CD4-positive, alpha-beta T cell (primary cell): ENCODE measurements at places on chromosomes 11 and 22. TPM values are rescaled to one million over a fixed set of nuclear protein-coding genes. Genes with fewer than 3 reads are reported as not detected.

DNA sequence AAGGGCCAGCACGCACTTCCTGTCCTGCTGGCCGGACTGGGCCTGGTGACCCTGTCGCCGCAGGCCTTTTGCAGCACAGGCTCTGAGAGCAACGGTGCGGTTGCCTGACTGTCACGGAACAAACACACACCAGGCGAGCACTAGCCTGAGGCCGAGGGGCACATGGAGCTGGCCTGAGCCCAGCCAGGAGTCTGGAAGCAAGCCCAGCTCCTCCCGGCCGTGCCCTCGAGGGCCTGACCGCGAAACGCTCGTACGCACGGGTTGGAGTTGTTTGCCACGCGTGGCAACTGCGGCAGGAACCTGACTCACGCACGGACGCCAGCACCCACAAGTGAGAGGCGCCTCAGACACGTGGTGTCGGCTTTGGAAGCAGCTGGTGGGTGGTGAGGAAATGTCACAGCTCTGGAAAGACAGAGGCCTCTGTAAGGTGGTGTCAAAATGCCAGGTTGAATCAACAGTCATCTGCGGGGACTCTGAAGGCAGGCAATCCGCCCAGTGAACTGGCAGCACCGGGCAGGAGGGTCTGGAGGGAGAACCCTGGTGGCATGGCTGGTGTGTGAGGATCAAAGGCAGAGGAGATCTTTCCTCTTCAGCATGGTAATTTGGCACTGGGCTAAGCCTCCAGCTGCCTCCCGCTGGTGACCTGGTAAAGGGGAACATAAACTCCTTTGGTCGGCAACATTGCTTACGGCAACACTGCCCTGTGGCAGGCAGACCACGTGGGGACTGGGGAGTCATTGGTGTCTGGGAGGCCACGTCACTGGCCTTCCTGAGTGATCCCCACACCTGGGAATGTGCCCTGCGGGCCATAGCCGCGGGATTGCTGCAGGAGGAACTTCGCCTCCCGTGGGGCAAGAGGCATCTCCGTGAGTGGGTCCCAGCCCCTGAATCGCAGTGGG, 15.3 kb upstream of the IL17REL start:
- H3K4me1 ChIP-seq = peaks cover 23% of the 10 kb centered on the region
- no peak overlapping the region for H3K4me3 ChIP-seq
- H3K27me3 ChIP-seq = peaks cover 3% of the 10 kb centered on the region
- no peaks in the 10 kb centered on the region for H3K36me3 ChIP-seq

- no peaks in the 10 kb centered on the region for H3K36me3 ChIP-seq
- no peak for DNase-seq
- H3K4me3 ChIP-seq = no peak overlapping the region
- H3K27ac ChIP-seq = no peak overlapping the region
- H3K4me1 ChIP-seq = no peaks in the 10 kb centered on the region
Observed at GRCh38 chr11:71184421-71185210, 67.8 kb downstream of the SHANK2 start.

DNA sequence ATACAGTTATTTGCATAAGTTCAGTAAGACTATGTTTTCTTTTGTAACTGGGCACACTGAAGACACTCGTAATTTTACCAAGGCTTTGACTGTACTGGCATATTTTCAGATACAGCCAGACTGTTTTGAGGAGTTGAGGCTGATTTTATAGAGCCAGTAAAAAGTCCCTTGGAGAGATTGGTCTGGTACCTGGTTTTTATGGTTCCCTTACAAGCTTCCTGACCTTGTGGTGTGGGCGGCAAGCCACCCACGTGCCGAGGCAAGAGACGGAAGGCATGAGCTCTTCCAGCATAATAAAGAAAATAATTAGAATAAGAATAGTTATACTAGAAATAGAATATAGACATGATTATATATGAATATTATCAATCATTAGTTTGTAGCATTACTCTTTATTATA, 11.3 kb upstream of the GSTP1 start:
- H3K36me3 ChIP-seq = no peaks in the 10 kb centered on the region
- peaks cover 7% of the 10 kb centered on the region for H3K27me3 ChIP-seq
- no peaks in the 10 kb centered on the region for H3K4me1 ChIP-seq
- no peak for DNase-seq
- H3K4me3 ChIP-seq = no peak overlapping the region
- no peak overlapping the region for H3K27ac ChIP-seq

- no peak for DNase-seq
- H3K27me3 ChIP-seq = no peaks in the 10 kb centered on the region
- no peak overlapping the region for H3K27ac ChIP-seq
- H3K4me3 ChIP-seq = no peak overlapping the region
- H3K36me3 ChIP-seq = no peaks in the 10 kb centered on the region
- peaks cover 15% of the 10 kb centered on the region for H3K4me1 ChIP-seq
Observed at GRCh38 chr11:393219-394033, 583 bp upstream of the PKP3 start.

- no peak overlapping the region for H3K27ac ChIP-seq
- H3K4me3 ChIP-seq = no peak overlapping the region
Observed at GRCh38 chr11:100816823-100817222, 129.7 kb downstream of the ARHGAP42 start.

DNA sequence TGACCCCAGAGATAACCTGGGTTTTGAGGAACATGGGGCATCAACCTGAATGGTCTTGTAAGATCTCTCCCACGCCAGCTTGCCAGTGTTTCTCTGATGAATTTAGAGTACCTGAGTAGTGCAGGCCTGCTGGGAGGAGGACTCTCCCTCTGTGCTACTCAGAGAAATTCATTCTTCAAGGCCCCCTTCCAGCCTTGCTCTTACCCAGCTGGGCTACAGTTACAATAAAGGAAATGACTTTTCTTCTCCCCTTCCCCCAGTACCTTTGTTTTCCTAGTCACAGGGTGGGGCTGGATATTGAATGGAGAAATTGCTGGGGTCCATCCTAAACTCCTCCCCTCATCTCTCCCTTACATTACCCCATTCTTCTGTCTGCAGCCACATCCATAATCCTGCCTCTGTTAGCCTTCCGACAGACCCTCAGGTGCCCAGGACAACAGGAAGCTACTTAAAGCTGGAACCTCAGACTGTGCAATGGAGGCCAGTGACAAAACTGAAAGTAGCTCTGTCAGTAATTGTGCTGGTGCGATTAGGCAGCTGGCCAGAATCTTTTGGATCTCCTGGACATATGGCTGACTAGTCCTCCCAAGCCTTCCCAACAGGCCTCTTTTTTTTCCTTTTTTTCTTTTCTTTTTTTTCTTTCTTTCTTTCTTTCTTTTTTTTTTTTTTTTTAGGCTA, 17.4 kb downstream of the LIMK2 start:
- H3K36me3 ChIP-seq = peaks cover 20% of the 10 kb centered on the region
- no peaks in the 10 kb centered on the region for H3K27me3 ChIP-seq
- H3K27ac ChIP-seq = peak overlapping the region; percentile 70
- no peak for DNase-seq
- H3K4me3 ChIP-seq = peak overlapping the region; percentile 6

DNA sequence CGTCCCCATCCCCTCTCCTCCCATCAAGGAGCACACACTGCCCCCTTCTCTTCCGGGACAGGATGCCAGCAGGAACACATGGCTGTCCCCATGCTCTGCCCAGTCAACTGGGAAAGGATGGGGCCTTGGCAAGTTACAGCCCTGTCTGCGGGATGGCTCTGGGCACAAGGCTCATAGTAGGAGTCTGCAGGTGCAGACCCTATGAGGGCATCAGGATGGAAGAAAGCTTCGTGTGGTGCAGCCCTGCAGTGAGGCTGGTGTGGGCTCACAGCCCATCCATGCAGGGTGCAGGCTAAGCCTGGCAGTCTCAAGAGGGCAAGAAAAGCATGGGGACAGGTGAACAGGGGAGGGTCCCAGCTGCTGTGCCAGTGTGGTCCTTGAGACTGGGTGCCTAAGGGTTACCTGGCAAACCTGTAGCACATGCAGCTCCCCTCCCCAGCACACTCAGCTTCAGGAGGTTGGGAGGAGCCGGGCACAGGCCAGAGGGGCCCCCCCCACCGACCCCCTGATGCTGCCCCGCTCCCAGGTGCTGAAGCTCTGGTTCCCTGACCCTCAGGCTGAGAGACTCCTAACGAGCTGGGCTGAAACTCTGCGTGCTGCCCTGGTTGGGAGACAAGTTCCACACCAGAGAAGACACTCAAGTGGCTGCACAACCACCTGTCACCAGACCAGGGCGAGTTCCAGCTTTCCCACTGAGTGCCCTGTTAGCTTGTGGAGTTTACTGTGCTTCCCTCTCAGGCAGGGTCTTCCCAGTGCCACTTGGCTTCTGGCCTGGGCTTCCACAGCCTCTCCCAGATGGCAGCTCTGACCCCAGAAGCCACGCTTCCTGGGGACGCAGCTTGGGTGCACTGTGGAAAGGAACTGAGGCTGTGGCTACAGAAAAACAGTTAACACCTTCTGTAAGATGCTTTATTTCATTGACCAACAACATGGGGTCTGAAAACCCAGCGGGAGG, 3.3 kb upstream of the SCARF2 start:
- DNase-seq = no peak
- no peak overlapping the region for H3K4me3 ChIP-seq
- no peak overlapping the region for H3K27ac ChIP-seq
- H3K36me3 ChIP-seq = peaks cover 33% of the 10 kb centered on the region
- peaks cover 21% of the 10 kb centered on the region for H3K27me3 ChIP-seq

Gene ELF5
- not detected for total RNA-seq

DNA sequence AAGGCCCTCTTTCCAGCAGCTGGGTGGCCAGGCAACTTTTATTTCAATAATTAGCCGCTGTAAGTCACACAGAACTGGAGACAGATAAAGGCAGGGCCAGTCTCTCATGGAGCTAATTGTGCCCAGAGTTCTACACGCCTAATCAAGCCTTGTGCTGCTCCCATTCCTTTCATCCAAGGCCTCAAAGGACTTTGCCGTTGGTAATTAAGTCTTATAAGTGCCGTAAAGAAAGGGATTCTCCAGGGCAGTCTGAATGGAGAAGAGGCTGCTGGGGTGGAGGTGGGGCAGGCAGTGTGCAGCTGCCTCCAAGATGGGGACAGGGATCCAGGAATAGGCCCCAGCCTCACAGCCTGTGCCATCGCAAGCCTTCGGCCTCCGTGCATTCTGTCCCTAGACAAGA, 357.9 kb downstream of the TENM4 start:
- no peaks in the 10 kb centered on the region for H3K36me3 ChIP-seq
- H3K27me3 ChIP-seq = no peaks in the 10 kb centered on the region
- no peak for DNase-seq
- H3K4me1 ChIP-seq = no peaks in the 10 kb centered on the region
- H3K4me3 ChIP-seq = no peak overlapping the region

DNA sequence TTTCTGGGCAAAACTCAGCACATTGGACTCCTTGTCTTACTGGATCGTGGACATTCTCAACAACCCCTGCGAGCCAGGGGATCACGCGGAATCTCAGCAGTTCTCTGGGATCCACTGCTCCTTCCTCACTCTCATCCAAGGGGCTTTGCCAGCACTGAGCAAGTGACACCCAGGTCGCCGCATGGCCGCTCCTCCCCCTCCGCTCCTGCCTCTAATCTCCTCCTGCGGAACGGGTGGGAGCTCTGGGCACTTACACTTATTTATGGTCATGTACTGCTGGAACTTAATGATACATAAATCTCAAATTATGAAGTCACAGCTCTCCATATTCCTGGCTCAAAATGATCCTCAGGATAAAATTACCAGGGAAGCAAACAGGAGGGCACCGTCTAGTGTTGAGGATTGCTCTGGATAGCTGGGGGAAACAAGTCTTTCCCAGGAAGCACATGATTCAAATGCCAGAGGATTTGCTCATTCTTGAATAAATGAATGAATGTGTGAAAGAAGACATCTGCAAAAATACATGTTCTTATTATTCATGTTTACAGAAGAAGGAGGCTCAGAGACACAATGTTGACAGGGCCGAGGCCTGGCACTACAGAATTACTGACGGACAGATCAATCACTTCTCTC, 1077.3 kb downstream of the TBC1D22A start:
- H3K4me1 ChIP-seq = no peaks in the 10 kb centered on the region
- no peaks in the 10 kb centered on the region for H3K36me3 ChIP-seq
- H3K27ac ChIP-seq = no peak overlapping the region
- no peak overlapping the region for H3K4me3 ChIP-seq
- H3K27me3 ChIP-seq = peaks cover 2% of the 10 kb centered on the region

DNA sequence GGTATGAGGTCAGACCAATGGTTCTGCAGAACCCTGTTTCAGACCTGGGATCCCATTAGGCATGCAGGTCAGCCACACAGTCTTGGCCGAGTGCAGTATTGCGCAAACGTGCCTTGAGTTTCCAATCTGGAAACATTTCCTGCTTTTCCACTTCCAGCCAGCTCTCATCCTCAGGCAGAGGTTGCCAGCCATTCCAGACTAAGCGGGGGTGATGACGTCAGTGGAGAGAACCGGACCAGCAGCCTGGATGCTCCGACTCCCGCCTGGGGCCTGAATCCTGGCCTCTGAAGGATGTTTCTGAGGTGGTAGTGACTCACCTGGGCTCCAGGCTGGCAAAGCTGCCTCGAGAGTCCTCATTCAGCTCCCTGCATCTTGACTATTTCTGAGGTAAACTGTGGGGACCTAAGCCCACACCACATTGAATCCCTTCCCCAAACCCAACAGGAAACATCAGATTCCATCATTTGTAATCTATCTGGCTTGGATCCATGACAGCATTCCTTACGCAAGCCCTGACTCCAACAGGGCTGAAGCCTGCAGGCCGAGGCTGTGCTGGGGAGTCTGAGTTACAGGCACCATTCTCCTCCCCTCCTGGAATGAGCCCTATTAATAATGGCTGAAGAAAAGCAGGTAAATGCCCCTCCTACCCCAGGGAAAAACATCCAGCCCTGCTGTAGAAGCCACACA, 83.0 kb downstream of the ABTB2 start:
- H3K27ac ChIP-seq = no peak overlapping the region
- no peak for DNase-seq
- H3K27me3 ChIP-seq = no peaks in the 10 kb centered on the region

Gene IL17RA
- 24.3 TPM for total RNA-seq

Gene PAX6
- total RNA-seq = not detected

Gene TAGLN
- total RNA-seq = 8.4 TPM

Gene SCN4B
- not detected for total RNA-seq

Gene FJX1
- not detected for total RNA-seq

Gene OR5B21
- total RNA-seq = not detected

GRCh38 chr11:97269527-97269926, 879.7 kb downstream of the JRKL start:
- no peak overlapping the region for H3K27ac ChIP-seq
- no peak overlapping the region for H3K4me3 ChIP-seq
- H3K4me1 ChIP-seq = no peaks in the 10 kb centered on the region

GRCh38 chr22:38167988-38168407, 13.6 kb downstream of the PLA2G6 start:
- H3K27ac ChIP-seq = no peak overlapping the region
- no peak for DNase-seq
- H3K36me3 ChIP-seq = peaks cover 45% of the 10 kb centered on the region
- no peak overlapping the region for H3K4me3 ChIP-seq
- H3K4me1 ChIP-seq = peaks cover 7% of the 10 kb centered on the region

DNA sequence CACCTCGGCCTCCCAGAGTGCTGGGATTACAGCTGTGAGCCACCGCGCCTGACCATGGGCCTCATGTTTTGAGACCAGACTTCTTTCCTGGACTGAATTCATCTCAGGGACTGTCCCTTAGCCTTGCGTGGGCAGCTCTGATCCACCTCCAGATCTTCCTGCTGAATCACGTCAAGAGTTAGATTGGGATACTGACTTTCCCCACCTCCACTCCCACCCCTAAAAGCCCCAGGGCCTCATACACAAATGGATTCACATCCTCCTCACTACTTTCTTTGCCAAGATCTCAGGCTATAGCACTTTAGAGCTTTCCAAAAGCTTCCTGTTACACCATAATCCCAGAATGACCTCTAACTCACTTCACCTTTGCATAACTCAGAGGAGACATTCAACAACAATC, 12.1 kb downstream of the CCDC87 start:
- DNase-seq = no peak
- H3K4me1 ChIP-seq = peaks cover 8% of the 10 kb centered on the region
- H3K27ac ChIP-seq = no peak overlapping the region
- H3K4me3 ChIP-seq = no peak overlapping the region

Gene TNNT3
- total RNA-seq = 21.9 TPM

- no peaks in the 10 kb centered on the region for H3K36me3 ChIP-seq
- DNase-seq = no peak
- H3K4me1 ChIP-seq = no peaks in the 10 kb centered on the region
- no peak overlapping the region for H3K4me3 ChIP-seq
Observed at GRCh38 chr11:86459002-86459385, 84.3 kb downstream of the CCDC81 start.
